Suppressor macrophage treated with lipopolysaccharide for 4 hours (primary cell): ENCODE measurements at places on chromosomes 7 and 10.
A peak's percentile ranks its signal among the peaks of the same experiment; 100 is the strongest.

- no peak for DNase-seq
Measured at GRCh38 chr10:117313641-117314040, 61.6 kb downstream of the PDZD8 start.

- DNase-seq, result no peak
Measured at GRCh38 chr7:128886391-128887168, 23.9 kb downstream of the ATP6V1F start.

- no peak for DNase-seq
Measured at GRCh38 chr10:75663947-75664664, 232.7 kb downstream of the LRMDA start.

DNA sequence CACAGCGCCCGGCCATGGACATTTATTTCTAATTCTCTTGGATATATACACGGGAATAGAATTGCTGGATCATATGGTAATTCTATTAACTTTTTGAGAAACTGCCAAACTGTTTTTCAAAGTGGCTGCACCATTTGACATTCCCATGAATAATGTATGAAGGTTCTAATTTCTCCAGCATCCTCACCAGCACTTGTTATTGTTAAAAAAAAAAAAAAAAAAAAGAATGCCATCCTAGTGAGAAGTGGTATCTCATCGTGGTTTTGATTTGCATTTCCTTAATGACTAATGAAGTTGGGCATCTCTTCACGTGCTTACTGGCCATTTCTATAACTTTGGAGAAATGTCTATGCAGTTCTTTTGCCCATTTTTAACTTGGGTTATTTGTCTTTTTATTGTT is 13.5 kb downstream of the CNNM2 start:
- no peak for DNase-seq

DNA sequence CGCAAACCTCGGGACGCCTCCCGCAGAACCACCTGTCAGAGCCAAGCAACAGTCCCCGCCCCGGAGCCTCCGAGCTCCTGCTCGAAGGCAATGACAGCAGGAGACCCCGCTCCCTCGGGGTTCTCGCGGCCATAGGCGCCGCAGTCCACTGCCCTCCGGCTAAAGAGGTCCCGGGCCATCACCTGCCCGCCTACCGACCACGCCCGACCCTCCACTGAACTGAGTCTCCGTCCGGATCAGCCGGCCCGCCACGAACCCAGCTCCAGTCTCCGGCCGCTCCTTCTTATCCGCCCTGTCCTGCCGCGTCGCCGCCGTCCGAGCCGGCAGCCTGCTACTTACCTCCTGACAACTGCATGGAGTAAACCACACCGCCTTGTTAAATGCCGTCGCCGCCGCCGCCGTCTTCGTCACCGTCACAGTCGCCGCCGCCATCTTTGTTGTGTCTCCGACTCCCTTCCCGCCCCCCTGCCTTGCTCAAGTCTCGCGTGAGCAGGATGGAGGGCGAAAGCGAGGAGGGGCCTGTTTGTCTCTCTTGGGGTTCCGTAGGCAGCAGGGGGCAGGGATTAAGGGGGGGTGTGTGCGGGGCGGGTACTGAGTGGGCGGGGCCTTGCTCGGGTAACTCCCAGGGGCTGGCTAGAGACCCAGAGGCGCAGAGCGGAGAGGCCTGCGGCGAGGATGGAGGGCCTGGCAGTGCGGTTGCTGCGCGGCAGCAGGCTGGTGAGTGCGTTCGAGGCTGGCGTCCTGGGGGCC is at the start of the genes ACADSB and IKZF5:
Gene ACADSB, plus strand, starts transcription at position 652 of the 750 bp plus-strand sequence. Its CDS starts 24 bp downstream, at position 676.
Gene IKZF5, minus strand, starts transcription at position 441 of the 750 bp plus-strand sequence. CDS start 10,170 bp downstream, outside the sequence.
- DNase-seq, result peak; percentile 98

- DNase-seq, result no peak
Measured at GRCh38 chr10:98272245-98272644, 4.3 kb upstream of the LOXL4 start.

DNA sequence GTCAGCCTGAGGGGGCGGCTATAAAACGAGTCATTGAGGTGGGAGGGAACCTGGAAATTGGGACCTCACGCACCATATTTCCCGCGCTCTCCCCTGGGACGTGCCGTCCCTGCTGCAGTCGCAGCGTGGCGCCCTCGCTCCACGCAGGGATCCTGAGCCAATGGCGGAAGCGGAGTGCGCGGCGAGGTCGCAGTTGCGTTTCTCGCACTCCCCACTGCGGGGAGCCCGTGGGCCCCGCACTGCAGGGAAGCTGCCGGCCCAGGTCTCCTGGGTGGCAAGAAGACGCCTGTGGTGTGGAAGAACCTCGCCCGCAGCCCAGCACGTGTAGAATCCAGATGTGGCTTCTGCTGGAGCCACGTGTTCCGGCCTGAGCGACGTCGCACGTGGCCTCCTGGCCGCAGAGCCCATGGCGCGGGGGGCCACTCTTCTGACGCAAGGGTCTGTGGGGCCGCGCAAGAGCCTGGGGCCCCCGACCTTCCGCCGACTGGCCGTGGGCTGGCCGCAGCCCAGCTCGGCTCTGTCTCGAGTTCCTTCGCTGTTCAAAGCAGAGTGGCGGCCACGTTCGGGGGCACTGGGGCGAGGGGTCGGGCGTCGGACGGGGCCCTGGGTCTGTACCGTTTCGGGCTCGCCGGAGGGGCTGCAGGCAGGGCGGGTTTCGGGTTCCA is 26.4 kb downstream of the HIF1AN start:
- DNase-seq, result peak; percentile 88

GRCh38 chr10:99631496-99631895 is 11.3 kb upstream of the SLC25A28 start:
- DNase-seq, result no peak

GRCh38 chr10:74898201-74898976 is 72.0 kb downstream of the KAT6B start:
- DNase-seq, result peak; percentile 89

DNA sequence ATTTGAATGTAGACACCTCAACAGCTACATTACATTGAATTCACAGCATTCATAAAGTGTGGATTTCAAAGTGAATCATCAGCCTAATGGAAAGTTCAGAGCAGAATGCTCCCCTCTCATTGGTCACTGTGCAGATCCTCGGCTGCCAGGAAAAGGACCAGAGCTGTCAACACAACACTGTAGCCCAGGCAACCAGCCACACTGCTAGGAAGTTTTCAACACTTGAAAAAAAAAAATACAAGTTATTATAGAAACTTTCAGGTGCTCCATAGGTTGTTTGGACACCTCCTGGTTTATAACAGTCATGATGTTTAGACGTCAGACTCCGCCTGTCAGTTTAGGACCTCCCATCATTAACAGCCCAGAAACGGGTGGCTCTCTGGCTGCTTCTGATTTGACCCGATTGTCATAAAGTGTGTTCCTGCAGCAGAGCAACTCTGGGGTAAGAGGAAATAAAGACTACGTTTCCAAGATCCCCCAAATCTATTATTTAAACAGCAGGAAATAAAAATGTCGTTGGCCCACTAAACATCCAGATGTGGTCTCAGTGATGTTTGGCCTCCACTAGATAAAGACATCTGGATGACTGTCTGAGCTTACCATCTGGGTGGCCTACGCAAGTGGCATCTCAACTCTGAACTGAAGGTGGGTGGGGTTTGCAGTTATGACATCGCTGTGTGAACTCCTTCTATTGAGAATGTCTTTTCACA is 117.4 kb downstream of the CABCOCO1 start:
- DNase-seq, result peak; percentile 3

DNA sequence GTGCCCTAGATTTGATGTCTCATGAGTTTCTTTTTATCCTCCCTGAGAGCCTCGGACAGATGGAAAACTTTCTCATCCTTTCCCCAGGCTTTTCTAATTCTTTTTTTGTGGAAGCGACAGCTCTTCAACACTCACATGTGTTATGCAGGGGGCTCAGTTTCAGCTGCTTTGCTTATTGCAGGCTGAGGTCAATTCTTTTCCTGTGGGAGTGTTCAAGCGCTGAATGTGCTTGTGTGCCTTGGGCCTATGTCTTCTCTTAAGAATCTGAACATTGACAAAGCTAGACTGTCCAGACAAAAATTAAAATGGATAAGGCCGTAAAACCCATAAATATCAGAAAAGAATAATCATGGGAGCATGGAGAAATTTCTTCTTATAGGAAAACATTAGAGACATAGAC is 125.2 kb upstream of the STEAP4 start:
- DNase-seq, result no peak

GRCh38 chr7:117283371-117283770 is 39.5 kb downstream of the WNT2 start:
- DNase-seq, result no peak

GRCh38 chr7:102916881-102917280 is 4.1 kb downstream of the LRRC17 start:
- no peak for DNase-seq

DNA sequence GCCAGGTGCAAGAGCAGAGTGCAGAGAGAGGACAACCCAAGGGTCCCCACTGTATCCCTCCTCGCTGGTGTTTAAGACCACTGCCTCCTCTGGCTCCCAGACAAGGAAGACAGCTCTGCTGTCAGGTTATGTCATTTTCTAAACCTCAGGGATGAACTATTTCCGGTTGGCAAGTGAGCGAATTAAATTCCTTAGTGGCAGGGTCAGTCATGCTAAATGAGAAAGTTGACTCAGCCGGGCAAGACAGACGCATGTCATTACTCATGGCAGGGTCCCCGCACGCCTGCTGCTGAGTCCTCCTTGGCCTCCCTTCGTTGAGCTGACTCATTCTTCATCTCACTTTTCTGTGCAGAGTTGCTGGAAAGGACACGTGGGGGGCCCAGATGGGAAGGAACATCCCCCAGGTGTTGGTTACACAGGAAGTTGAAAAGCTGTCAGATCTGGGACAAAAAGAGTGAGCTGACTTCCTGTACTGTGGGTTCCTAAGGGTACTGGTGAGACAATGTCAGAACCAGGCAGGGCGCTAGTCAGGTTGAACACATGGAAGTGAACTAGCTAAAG is 47.1 kb upstream of the UCN3 start:
- DNase-seq, result peak; percentile 78

- no peak for DNase-seq
Measured at GRCh38 chr10:11608159-11609013, 3.1 kb downstream of the USP6NL start.

GRCh38 chr10:30176182-30176581 is 116.8 kb upstream of the JCAD start:
- DNase-seq, result no peak

DNA sequence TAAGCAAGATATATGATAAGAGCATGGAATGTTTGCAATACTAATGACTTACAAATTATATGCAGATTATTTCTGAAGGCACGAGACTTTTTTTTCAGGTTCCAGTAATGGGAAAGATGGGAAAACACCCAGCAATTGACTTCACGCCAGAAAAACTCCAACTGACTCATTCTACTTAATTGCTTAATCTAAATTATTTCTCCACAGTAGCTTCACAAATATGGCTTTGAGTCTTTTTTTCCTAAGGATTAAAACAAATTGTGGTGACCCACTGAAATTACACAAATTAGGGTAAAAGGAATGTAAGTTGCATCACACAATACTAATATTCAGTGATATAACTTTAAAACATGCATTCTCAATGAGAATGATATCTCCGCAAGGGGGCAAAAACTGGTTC is 138.7 kb downstream of the GNAI1 start:
- DNase-seq, result peak; percentile 42

- DNase-seq, result no peak
Measured at GRCh38 chr7:30471205-30471604, 7.4 kb downstream of the NOD1 start.

DNA sequence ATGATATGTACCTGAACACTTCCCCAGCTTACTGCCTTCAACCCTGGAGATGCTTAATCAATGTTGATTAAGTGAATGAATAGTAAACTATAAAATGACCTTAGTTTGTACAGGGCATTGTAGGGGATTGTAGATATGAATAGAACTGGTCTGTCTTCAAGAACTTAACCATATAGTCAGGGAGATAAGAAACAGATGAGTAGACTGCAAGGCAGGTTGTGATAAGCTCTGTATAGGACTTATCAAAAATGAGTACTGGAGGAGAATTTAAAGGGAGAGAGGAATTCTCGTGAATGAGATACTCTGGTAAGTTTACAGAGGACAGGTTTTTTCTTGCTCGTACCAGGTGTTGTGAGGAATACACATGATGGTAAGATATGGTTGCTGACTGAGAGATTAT is 27.6 kb downstream of the SGPL1 start:
- DNase-seq, result no peak

DNA sequence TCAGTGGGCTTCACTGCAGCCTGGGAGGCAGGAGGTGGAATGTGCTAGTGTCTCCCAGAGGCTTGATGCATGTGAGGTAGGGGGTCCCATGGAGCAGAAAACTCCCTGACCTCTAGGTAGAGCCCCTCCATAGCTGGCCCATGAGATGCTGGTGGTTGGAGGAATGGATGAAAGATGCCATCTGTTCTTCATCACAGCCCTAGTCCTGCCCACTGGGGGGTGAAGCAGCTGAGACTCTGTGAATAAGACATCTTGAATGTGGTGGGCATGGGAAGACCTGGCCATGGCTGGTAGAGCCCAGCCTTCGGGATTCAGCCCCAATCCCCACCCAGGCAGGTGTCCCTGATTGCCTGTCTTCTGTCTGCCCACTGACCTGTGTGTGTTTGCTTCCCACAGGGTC is 92.5 kb downstream of the COL13A1 start:
- no peak for DNase-seq

- peak; percentile 83 for DNase-seq
Measured at GRCh38 chr7:8295638-8296361, 33.8 kb upstream of the ICA1 start.

- no peak for DNase-seq
Measured at GRCh38 chr10:122154031-122154544, 117.0 kb upstream of the BTBD16 start.

DNA sequence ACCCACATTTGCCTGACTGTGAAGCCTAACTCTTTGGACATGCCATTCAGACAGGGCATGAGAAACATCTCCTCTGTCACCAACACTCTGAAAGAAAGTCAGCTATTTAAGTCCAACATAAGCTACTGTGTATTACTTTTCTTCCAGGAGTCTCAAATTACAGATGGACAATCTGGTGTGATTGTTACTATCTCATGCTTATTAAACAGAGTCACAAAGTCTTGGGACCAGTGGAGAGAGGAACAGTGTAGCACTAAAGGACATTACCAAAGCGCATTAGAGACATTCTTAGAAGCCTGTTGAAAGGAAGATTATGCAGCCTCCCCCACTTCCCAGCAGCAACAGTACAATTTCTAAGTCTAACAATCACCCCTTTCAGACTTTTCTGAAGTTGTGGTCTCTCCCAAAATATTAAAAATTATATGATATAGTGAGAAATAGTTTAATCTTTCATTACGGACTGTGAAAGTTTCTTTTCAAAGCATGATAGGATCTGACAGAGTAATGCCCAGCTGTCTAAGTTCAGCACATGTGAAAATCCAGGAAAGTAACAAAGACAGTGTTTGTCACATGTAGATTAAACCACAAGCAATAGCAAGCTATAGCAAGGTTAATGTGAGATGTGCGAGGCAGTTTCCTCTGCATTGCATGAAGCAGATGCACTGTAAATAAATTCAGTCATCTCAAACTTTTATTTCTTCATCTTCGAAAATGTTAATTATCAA is 280.9 kb upstream of the FZD8 start:
- no peak for DNase-seq
